Fibroblast of villous mesenchyme (primary cell): ENCODE measurements at places on chromosomes 7 and 10. TPM values are rescaled to one million over a fixed set of nuclear protein-coding genes. Genes with fewer than 3 reads are reported as not detected.

DNA sequence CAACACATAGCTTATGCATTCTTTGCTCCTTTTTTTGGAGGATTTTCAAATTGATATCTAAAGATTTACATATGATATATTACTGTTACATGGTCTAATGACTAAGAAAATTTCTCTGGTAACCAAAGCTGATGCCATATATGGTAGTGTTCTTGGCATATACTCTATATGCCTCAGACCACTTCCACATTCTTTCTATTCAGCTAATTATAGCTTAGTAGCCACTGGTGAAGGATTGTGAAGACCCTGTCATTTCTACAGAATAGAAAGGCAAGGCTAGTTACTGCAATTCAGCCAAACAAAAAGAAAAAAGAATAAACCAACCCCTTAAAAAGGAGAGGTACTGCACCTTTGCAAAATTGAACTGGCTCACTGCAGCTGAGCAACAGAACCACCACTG, 3.7 kb downstream of the PURB start:
- DNase-seq: peak; percentile 71

DNA sequence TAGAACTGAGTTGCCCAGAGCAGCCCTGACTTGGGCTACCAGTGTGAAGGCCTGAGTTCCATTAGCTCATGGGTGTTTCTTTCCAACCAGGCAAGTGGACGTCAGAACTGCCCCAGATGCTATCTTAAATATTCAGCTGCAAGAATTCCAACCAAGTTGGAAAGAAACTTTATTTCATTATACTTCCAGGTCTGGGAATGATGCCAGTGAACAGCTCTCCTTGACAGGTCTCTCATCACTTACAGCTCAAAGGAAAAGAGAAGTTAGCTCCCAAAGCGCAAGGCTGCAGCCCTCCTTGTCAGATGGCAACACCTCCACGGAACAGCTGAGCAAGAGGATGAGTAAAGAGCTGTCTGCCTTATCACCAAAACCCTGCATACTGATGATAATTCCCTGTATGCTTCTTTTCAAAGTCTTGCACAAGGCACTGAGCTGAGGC, 255.5 kb upstream of the AOAH start:
- DNase-seq: peak; percentile 44

- DNase-seq: peak; percentile 48
Observed at GRCh38 chr7:148700661-148701064, 2.0 kb downstream of the CUL1 start.

- DNase-seq: peak; percentile 26
Observed at GRCh38 chr10:11823989-11824346, 812 bp downstream of the PROSER2 start.

- DNase-seq: no peak
Observed at GRCh38 chr10:121099592-121099991, 248.4 kb downstream of the WDR11 start.

- DNase-seq: no peak
Observed at GRCh38 chr10:68470300-68470699, 1.5 kb downstream of the DNA2 start.

DNA sequence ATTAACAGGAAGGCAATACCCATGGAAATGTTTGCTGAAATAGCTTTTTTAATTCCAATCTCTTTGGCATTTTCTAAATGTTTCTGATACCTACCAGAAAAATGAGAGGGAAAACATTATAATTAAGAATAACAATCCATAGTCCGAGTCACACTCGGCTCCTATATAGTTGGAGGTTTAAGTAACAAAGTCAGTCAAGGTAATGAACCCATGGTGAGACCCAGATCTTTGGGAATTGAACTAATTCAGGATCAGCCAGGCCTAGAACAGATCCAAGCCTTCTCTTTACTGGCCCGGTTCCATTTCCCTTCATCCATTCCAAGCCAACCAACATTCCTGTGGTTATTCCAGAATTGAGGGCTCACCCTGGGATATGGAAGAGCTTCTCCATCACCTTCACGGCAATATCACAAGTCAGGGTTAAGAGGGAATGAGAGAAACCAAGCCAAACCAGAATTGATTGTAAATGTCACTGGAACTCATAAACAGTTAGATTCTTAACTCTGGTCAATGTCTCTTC, 28.3 kb downstream of the ABCB4 start:
- no peak for DNase-seq

- DNase-seq: no peak
Observed at GRCh38 chr7:157618091-157618726, 281.4 kb downstream of the DNAJB6 start.

- peak; percentile 14 for DNase-seq
Observed at GRCh38 chr10:113576852-113577251, 24.0 kb downstream of the HABP2 start.

GRCh38 chr7:26143298-26144048, 8.5 kb upstream of the NFE2L3 start:
- peak; percentile 68 for DNase-seq

- DNase-seq: peak; percentile 74
Observed at GRCh38 chr10:30510184-30510931, 76.4 kb downstream of the MAP3K8 start.

- DNase-seq: no peak
Observed at GRCh38 chr7:152411389-152411788, 24.4 kb downstream of the KMT2C start.

DNA sequence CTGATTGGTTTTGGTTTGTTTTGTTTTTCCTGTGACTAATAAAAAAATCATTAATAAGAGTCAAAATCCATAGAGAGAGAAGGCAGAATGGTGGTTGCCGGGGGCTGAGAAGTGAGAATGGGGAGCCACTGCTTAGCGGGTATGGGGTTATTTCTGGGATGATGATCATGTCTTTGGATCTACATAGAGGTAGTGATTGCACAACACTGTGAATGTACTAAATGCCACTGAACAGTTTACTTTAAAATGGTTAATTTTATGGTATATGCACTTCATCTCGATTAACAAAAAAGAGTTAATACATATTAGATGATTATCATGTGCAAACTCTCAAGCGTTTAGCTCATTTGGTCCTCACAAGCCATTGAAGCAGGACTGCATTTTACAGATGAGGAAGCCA, 342.9 kb downstream of the ELMO1 start:
- DNase-seq: no peak

GRCh38 chr10:130960531-130960930, 351.0 kb downstream of the TCERG1L start:
- no peak for DNase-seq

DNA sequence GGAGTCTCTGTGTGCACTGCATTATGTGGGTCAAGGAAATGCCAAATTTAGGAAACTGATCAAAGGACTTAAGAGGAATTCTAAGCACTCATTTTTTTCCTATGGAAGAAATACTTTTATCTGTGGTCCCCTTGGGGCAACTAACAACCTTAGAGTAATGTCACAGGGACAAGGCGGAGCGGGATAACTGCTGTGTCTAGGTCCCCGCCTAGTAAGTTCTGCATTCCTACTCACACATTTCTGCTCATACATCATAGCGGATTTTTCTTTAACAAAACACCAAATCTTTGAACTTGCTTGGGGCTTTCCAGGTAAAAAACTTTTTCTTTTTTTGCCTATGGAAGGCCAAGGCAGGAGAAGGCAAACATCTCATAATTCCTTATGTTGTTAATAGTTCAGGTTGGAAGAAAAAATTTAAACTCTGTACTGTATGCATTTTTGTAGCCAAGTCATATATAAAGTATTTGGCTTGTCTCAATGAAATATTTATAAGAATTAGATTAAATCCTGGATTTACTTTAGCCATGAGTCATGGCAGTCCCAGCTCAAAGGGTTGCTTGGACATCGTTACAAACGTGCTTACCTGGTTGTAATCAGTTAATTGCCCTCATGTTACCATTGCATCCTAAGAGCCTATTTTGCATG, 285.0 kb downstream of the PHTF2 start:
- DNase-seq: no peak

DNA sequence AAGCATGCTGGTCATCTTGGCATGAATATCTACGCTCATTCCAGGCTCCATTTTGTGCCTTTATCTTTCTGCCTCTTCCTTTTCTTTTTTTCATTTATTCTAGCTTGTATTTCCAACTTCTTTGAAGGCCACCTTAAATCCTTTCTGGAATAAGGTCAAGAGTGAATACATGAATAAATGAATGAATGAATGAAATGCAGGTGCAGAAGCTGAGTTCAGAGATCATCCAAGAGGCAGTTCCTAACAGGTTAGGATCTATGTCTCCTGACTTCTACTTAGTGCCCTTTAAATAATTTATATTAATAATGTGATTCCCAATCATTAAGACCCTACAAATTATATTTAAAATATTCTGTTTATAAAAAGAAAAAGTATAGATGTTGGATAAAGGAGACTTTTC, 125.9 kb downstream of the PIP4K2A start:
- no peak for DNase-seq

DNA sequence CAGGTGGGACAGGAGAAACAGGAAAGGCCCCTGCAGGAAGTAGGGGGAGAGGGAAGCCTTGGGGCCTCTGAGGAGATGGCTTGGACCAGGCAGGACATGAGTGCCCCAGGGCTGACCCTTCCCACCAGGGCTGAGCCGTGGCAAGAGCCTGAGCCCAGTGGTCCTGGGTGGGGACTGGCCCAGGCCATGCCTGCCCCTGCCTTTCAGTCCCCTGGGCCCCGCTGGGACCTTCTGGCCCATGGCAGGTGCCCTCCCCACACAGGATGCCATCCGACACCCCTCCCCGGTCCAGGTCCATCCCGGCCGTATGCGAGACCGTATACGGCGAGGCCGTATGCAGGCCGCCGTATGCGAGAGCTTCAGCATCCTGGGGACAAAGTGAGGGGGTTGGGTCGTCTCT, 2.0 kb downstream of the GRIFIN start:
- no peak for DNase-seq

- peak; percentile 47 for DNase-seq
Observed at GRCh38 chr7:80681272-80681885, 42.9 kb downstream of the CD36 start.

- DNase-seq: peak; percentile 97
Observed at GRCh38 chr10:69348816-69349541, 67.7 kb downstream of the TACR2 start.

GRCh38 chr7:82926477-82926876, 236.2 kb downstream of the PCLO start:
- no peak for DNase-seq

DNA sequence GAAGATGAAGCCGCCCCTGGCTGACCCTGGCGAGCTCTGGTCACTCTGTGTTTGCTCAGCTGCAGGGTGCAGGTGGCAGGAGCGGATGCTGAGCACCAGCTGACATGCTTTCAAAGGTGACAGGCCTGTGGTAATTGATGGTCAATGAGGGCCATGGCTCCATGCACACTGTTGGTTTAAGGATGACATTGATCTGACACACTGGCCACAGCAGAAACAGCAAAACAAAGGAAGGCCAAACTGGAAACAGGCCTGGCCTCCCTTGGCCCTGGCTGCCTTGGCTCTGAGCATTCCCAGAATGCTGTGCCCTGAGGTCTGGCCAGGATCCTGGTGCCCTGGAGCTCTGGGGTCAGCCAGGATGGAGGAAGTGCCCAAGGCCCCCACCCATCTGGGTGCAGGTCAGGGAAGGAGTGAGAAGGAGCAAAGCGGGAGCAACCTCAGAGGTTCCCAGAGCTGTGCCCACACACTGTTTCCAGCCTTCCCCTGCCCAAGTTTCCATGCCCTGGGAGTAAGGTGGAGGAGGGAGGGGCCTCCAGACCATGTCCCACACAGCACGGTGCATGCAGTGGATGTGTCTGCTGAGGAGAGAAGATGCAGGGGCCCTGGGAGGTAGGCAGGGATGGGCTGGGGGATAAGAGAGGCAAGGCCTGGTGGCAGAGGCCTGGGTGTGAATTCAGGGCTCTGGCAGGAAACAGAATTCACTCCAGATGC, 302.2 kb downstream of the RPS24 start:
- no peak for DNase-seq

DNA sequence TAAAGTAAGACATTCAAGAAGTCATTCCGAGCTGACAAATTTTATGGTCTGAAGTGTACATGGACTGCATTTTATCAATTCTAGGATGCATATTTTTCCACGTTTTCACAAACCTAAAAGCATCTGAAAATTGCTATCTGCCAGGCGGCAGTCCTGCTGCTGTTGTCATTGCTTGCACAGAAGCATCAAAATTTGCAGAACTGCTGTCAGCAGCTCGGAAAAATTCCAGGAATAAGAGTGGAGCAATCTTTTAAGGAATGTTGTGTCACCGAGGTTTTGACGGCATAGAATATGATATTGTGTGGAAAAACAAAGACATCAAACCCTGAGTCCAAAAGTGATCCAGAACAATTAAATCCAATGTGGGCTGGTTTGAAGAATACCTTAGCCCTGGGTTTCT, 61.4 kb downstream of the CHCHD3 start:
- no peak for DNase-seq

DNA sequence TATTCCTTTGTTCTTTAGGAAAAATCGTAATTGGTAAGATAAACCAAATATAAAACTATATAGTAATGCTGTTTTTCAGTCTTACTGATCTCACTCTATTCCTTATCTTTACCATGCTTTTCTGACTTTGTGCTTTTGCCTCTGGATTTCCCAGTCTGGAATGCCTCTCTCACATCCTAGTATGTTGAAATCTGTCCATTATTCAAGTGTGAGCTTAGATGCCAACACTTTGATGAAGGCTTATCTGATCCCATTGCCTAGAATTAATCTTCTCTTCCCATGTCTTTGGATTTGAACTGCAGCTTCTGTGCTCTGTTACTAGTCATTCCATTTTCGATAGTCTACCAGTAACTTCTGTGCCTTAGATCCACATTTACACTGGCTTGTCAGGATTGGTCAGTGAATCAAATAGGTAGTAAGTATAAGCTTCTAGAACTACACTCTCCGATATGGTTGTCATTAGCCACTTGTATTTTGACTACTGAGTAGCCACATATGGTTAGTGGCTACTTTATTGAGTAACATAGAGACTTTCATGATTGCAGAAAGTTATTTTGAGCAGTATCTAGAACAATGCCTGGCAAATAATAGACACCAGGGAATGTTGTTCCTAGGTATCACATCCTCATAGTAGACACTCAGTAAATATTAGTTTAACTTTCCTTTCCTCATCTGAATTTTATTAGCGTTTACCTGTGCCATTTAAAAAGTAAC, 92.9 kb downstream of the BMPR1A start:
- DNase-seq: no peak

- no peak for DNase-seq
Observed at GRCh38 chr10:43314626-43315495, 48.0 kb upstream of the RASGEF1A start.

DNA sequence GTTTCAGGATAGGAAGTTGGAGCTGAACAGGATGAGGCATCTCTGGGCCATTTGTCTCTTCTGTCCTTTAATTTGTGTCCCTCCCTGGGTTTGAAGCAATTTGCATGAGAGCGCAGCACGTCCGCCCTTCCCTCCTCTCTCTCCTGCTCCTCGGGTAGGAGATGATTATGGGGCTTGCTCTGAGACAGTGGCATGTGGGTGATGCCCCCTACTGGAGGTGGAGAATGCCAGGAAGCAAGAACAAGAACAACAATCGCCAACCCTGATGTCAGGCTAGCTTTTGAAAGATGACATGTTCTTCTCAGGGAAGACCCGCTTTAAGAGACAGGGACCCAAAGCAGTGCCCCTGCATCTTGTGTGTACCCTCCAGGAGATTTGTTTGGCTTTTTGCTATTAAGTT, 63.9 kb upstream of the LOXL4 start:
- DNase-seq: no peak

- no peak for DNase-seq
Observed at GRCh38 chr7:97580205-97580604, 151.7 kb upstream of the TAC1 start.

INPP5F gene
- total RNA-seq: 25.8 and 38.0 TPM in 2 replicates

GLI3 gene
- 4.3 and 7.1 TPM in 2 replicates for total RNA-seq

ZNF746 gene
- total RNA-seq: 24.2 and 25.4 TPM in 2 replicates

VKORC1L1 gene
- total RNA-seq: 13.9 and 19.9 TPM in 2 replicates

SPRN gene
- 0.32 and 0.43 TPM in 2 replicates for total RNA-seq

CALCR gene
- total RNA-seq: under 0.01 TPM in 1 of 2 replicates, not detected in the other

LARP4B gene
- 49.0 and 57.4 TPM in 2 replicates for total RNA-seq

KIAA1217 gene
- 0.86 and 2.6 TPM in 2 replicates for total RNA-seq

DPYSL4 gene
- total RNA-seq: under 0.01 and 0.86 TPM in 2 replicates

LIMK1 gene
- total RNA-seq: 44.9 and 50.6 TPM in 2 replicates
